ENCODE measurements at places on chromosomes 7 and 10.

DNA sequence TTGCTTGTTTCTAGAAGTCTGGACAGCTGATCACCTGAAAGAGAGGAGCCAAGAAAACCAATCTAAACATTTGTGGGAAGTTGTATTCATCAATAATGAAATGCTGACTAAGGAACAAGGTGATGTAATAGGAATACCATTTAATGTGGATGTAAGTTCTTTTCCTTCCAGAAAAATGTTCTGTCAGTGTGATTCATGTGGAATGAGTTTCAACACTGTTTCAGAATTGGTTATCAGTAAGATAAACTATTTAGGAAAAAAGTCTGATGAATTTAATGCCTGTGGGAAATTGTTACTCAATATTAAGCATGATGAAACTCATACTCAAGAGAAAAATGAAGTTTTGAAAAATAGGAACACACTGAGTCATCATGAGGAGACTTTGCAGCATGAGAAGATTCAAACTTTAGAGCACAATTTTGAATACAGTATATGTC, 39.8 kb upstream of the ZNF37A start:
- peak; percentile 49 for DNase-seq
- peaks cover 16% of the 10 kb centered on the region for H3K36me3 ChIP-seq
- no peak overlapping the region for H3K27ac ChIP-seq
- no peaks in the 10 kb centered on the region for H3K4me1 ChIP-seq
- H3K4me3 ChIP-seq, result no peak overlapping the region
- no peaks in the 10 kb centered on the region for H3K27me3 ChIP-seq

- no peaks in the 10 kb centered on the region for H3K27me3 ChIP-seq
- peak overlapping the region; percentile 85 for H3K27ac ChIP-seq
Measured at GRCh38 chr10:103649654-103650423, 156.3 kb downstream of the NEURL1 start.

GRCh38 chr10:125843603-125844329, 20.4 kb downstream of the BCCIP start:
- no peak overlapping the region for H3K27ac ChIP-seq
- H3K4me3 ChIP-seq, result no peak overlapping the region
- DNase-seq, result no peak

GRCh38 chr10:114911052-114911711, 26.8 kb upstream of the TRUB1 start:
- H3K4me1 ChIP-seq, result no peaks in the 10 kb centered on the region
- no peak overlapping the region for H3K4me3 ChIP-seq
- H3K27me3 ChIP-seq, result peaks cover 4% of the 10 kb centered on the region
- no peaks in the 10 kb centered on the region for H3K36me3 ChIP-seq

DNA sequence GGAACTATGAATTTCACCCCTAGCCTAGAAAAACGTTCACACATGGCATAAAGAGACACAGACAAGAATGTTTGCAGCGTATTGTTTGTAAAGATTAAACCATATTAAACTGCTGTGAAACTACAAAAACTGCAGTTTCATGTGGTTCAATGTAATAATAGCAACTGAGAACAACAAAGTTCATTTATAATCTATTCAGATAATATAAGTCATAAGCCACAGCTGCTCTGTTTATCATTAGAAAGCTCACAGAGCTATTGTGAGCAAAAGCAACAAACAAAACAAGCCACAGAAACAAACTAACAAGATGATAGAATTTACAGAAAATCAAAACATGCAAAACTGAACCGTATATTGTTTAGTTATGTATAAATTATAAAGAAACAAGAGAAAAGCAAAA, 113.5 kb downstream of the AHR start:
- no peaks in the 10 kb centered on the region for H3K36me3 ChIP-seq
- H3K27ac ChIP-seq, result no peak overlapping the region
- no peak overlapping the region for H3K4me3 ChIP-seq
- peaks cover 26% of the 10 kb centered on the region for H3K4me1 ChIP-seq
- DNase-seq, result no peak

- peaks cover 10% of the 10 kb centered on the region for H3K36me3 ChIP-seq
- H3K4me3 ChIP-seq, result no peak overlapping the region
- no peak for DNase-seq
- H3K27ac ChIP-seq, result no peak overlapping the region
Measured at GRCh38 chr7:1449501-1449900, 9.8 kb downstream of the MICALL2 start.

GRCh38 chr10:125628104-125629049, 54.6 kb downstream of the TEX36 start:
- H3K36me3 ChIP-seq, result no peaks in the 10 kb centered on the region
- no peak for DNase-seq
- no peak overlapping the region for H3K4me3 ChIP-seq
- H3K27ac ChIP-seq, result no peak overlapping the region
- H3K4me1 ChIP-seq, result peaks cover 2% of the 10 kb centered on the region

DNA sequence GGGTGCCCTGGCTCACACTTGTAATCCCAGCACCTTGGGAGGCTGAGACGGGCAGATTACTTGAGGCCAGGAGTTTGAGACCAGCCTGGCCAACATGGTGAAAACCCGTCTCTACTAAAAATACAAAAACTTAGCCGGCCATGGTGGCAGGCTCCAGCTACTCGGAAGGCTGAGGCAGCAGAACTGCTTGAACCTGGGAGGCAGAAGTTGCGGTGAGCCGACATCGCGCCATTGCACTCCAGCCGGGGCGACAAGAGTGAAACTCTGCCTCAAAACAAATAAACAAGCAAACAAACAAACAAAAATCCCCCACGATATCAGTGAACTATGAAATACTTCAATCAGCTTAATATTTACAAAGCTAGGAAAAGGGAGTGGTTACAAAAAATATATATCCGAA, 382.3 kb upstream of the KCND2 start:
- H3K36me3 ChIP-seq, result no peaks in the 10 kb centered on the region
- no peaks in the 10 kb centered on the region for H3K4me1 ChIP-seq
- DNase-seq, result no peak
- no peaks in the 10 kb centered on the region for H3K27me3 ChIP-seq

GRCh38 chr7:37287131-37287855, 161.4 kb downstream of the ELMO1 start:
- no peaks in the 10 kb centered on the region for H3K4me1 ChIP-seq
- H3K27me3 ChIP-seq, result no peaks in the 10 kb centered on the region
- no peak for DNase-seq
- no peaks in the 10 kb centered on the region for H3K36me3 ChIP-seq
- H3K27ac ChIP-seq, result no peak overlapping the region
- H3K4me3 ChIP-seq, result no peak overlapping the region

- no peak overlapping the region for H3K4me3 ChIP-seq
- H3K27ac ChIP-seq, result no peak overlapping the region
- H3K27me3 ChIP-seq, result no peaks in the 10 kb centered on the region
- no peak for DNase-seq
Measured at GRCh38 chr7:14622559-14622958, 280.0 kb downstream of the DGKB start.

DNA sequence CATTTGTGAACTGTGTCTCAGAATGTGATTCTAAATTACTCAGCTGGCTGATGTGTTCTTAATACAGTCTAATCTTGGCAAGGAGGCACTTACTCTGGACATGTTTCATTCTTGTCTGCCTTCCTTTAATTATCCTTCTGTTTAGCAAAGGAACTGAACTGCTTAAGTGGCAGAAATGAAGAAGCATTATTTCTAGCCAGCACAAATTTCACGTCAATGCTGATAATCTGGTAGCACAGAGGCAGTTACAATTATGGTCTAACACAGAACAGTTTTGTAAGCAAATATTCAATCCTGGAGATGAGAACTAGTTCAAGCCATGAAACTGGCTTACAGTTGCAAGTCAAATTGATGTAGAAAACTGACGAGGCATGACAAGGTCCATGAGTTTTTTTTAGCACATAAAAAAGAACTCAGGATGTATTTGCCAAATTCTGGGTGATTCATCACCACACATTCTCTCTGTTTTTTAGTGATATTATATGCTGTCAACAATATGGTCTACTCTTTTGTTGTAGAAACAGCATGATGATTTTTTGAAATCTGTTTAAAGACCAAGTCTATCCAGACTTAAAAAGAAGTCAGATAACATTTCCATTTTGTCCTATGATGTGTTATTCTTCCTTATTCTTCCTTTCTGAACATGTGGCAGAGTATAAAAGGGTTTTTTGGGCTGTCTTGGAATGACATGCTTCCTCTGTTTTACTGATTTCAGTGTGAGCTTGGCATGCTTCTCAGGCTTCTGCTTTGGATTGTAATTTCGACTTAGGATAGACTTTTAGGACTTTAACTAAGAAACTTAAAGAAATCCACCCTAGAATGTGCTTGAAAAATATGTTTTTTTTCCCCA, 154.8 kb downstream of the DNAJB9 start:
- peak overlapping the region; percentile 8 for H3K27ac ChIP-seq
- H3K36me3 ChIP-seq, result no peaks in the 10 kb centered on the region
- no peak for DNase-seq
- H3K4me3 ChIP-seq, result no peak overlapping the region
- peaks cover 4% of the 10 kb centered on the region for H3K4me1 ChIP-seq

GRCh38 chr7:157751951-157752673, 415.3 kb downstream of the DNAJB6 start:
- H3K4me1 ChIP-seq, result no peaks in the 10 kb centered on the region
- no peak overlapping the region for H3K4me3 ChIP-seq
- no peaks in the 10 kb centered on the region for H3K27me3 ChIP-seq
- H3K27ac ChIP-seq, result no peak overlapping the region
- peak; percentile 81 for DNase-seq

DNA sequence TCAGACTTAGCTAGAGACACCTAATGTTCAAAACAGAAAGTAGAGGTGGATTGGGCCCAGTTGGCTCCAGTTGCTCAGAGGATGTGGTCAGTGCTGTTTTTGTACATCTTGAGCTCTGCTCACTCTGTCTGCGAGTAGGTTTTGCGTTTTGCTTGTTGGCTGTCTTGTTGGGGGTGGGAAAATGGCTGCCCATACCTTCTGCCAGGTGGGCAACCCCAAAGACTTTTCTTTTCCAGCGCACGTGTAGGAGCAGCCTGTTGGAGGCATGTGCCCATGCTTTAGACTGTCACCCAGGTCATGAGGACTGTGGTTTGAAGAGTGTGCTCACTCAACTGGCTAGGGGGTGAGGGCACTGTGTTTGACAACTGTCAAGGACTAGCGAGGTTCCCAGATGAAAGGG, 73.9 kb downstream of the KAT6B start:
- H3K36me3 ChIP-seq, result no peaks in the 10 kb centered on the region
- H3K4me1 ChIP-seq, result peaks cover 8% of the 10 kb centered on the region
- H3K27ac ChIP-seq, result no peak overlapping the region

- H3K36me3 ChIP-seq, result no peaks in the 10 kb centered on the region
- H3K4me3 ChIP-seq, result no peak overlapping the region
- H3K4me1 ChIP-seq, result no peaks in the 10 kb centered on the region
Measured at GRCh38 chr7:18313965-18314364, 181.6 kb upstream of the HDAC9 start.

DNA sequence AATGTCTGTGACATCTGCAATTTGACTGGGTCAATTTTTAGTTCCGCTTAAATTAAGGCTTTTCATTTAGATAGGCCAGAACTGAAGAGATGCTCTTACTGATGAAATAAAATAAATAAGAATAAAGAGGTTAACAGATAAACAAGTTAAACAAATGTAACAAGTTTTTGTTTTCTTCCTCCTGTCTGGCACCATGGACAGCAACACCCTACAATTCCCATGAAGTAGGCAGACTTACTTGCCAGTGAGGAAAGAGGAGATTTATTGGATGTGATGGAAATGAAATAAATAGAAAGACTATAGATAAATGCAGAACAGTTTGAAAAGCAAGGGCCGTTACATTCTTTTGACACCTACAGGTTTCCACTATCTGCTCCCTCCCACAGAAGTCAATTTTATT, 118.5 kb downstream of the AMPH start:
- no peaks in the 10 kb centered on the region for H3K27me3 ChIP-seq
- no peak for DNase-seq
- H3K4me3 ChIP-seq, result no peak overlapping the region
- no peak overlapping the region for H3K27ac ChIP-seq

DNA sequence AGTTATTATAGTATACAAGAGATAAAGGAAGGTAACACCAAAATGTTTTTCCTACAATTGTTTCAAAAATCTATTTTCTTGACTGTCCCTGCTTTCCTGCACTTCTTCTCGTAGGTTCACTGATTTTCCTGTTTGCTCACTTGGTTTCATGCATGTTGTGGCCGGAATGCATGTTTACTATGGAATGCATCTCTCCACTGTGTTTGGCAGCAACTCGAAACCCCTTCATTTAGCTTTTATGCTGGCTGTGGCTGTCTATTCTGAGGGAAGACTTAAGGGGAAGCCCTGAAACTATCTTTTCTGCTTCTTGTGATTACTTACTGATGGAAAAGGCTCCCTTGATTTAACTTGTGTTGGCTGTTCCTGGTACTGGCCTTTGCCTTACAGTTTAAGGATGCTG, 120.3 kb downstream of the NRG3 start:
- H3K36me3 ChIP-seq, result no peaks in the 10 kb centered on the region
- H3K4me1 ChIP-seq, result no peaks in the 10 kb centered on the region
- H3K27ac ChIP-seq, result no peak overlapping the region
- H3K27me3 ChIP-seq, result no peaks in the 10 kb centered on the region

DNA sequence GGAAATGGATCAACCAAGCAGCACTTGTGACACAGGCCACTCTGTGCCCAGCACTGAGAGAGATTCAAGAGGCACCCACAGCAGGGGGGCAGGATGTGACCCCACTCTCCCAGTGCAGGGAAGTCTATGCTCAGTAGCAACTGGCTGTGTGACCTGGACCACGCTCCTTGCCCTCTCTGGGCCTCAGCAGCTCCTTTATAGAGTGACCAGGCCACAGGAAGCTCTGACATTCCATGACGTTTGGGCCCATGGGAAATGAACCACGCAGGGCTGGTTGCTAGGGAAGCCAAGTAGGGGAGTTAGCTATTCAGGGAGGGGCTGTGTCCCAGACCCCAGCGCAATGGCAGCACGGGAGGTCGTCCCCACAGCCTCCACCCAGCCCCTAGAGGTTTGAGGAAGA, 232.6 kb downstream of the USP6NL start:
- H3K27ac ChIP-seq, result no peak overlapping the region
- H3K4me1 ChIP-seq, result no peaks in the 10 kb centered on the region
- H3K4me3 ChIP-seq, result no peak overlapping the region
- no peaks in the 10 kb centered on the region for H3K36me3 ChIP-seq

GRCh38 chr7:123060446-123060845, 64.9 kb upstream of the TAS2R16 start:
- no peaks in the 10 kb centered on the region for H3K4me1 ChIP-seq
- DNase-seq, result no peak
- H3K4me3 ChIP-seq, result no peak overlapping the region
- H3K27ac ChIP-seq, result no peak overlapping the region
- no peaks in the 10 kb centered on the region for H3K36me3 ChIP-seq

DNA sequence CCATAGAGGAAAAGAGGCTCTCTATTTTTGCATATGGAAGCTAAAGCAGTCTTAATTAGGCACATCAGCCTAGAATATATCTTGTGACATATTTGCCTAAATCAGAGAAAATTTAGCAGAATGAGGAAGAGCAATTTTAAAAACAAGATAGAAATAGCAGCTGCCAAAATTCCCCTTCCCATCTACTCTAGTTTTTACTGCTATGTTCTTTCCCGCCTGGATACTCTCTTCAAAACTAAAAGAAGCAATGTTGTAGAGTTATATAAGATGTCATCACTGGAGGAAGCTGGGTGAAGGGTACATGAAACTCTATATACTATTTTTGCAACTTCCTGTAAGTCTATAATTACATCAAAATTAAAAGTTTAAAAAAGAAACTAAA, 87.0 kb downstream of the ARMH3 start:
- H3K27ac ChIP-seq, result no peak overlapping the region
- peaks cover 5% of the 10 kb centered on the region for H3K36me3 ChIP-seq
- peaks cover 20% of the 10 kb centered on the region for H3K4me1 ChIP-seq
- H3K4me3 ChIP-seq, result no peak overlapping the region
- DNase-seq, result no peak

- H3K27ac ChIP-seq, result no peak overlapping the region
- no peaks in the 10 kb centered on the region for H3K36me3 ChIP-seq
- no peak for DNase-seq
- H3K4me1 ChIP-seq, result no peaks in the 10 kb centered on the region
Measured at GRCh38 chr7:38584443-38585210, 46.5 kb downstream of the AMPH start.

GRCh38 chr10:21194510-21194993, 297.4 kb upstream of the NEBL start:
- H3K27ac ChIP-seq, result no peak overlapping the region
- no peaks in the 10 kb centered on the region for H3K36me3 ChIP-seq
- no peaks in the 10 kb centered on the region for H3K27me3 ChIP-seq
- no peaks in the 10 kb centered on the region for H3K4me1 ChIP-seq
